CD4-positive, alpha-beta T cell treated with Interferon alpha-2 for 1 hour (primary cell): ENCODE measurements at places on chromosomes 16 and 17.
A peak's percentile ranks its signal among the peaks of the same experiment; 100 is the strongest.

DNA sequence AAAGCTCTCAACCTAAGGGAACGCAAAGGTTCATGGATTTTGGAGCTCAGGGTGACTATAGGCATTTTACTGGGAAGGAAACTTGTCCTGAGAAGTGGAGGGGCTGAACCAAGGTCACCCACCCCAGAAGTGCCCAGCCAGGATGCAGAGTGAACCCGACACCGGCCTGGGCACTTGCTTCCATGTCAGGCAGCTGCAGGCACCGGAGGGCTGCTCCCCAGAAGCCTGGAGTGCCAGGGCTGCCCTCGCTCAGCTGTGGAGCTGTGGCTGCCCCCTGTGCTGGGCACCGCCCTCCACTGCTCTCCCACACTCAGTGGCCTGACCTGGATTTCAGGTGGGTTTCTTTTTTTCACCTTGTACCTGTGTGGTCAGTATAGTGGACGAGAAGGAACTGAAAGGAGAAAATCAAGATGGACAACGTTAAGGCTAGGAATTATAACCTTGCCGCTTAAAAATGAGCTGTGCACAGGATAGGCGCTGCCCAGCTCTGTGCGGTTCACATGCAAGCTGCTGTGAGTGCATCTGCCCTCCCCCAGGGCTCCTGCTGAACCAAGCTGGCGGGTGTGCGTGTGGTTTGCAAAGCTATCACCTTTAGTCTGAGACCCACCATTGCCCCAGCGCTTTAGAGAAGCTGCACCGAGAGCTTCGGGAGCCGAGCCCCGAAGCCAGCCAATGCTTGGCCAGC lies 2.2 kb downstream of the MAPK8IP3 start:
- DNase-seq: no peak

- no peak for DNase-seq
Measured at GRCh38 chr17:851924-852323, 69.8 kb downstream of the MRM3 start.

- no peak for DNase-seq
Measured at GRCh38 chr17:56176091-56176490, 22.8 kb downstream of the ANKFN1 start.

DNA sequence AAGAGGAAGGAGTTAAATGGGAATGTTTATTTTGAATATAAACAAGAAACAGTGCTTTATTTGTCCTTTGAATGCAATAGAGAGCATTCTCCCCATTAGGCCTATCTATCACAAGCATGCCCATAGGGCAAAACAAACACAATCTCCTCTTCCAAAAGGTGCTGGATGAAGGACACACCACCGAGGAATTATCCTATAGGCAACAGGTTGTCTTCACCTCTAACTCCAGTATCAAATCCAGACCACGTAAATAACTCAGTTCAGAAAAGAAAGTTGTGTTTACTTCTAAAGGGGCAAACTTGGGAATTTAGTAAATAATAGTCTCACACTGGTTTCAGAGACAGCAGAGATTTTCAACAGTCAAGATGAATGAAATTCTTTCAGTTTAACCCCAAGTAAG lies 83.7 kb upstream of the CLEC18B start:
- no peak for DNase-seq

- no peak for DNase-seq
Measured at GRCh38 chr17:59830007-59830630, 62.6 kb downstream of the TUBD1 start.

- no peak for DNase-seq
Measured at GRCh38 chr17:1591474-1592090, 29.0 kb upstream of the PITPNA start.

DNA sequence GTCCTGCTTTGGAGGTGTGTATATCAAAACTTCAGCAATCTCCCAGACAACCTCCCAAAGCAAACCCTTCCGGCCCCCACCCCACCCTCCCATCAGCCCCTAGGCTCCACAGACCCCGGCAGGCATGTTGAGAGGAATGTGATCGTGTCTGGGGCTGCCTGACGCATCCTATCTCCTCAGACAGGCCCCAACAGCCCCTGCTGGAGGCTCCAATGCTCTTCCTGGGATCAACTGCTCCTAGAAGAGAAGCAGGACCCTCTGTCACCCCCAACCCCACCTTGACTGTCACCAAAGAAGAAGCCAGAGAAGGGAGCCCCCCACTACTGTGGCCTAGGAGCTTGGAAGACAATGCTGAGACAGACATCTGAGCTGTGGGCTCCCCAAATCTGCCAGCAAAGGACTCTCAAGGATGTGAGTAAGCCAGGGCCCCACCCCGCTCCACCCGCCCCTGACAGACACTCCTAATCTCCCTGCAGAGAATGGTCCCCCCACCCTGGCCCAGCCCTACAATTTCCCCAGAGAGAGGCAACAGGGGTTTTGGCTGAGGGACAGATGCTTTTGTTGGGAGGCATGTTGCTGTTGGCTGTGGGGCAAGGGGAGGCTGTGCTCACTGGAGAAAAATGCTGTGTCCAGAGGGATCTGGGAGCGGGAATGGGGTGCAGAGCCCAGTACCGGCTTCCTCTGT lies 1.6 kb upstream of the KRT14 start:
- DNase-seq: no peak

DNA sequence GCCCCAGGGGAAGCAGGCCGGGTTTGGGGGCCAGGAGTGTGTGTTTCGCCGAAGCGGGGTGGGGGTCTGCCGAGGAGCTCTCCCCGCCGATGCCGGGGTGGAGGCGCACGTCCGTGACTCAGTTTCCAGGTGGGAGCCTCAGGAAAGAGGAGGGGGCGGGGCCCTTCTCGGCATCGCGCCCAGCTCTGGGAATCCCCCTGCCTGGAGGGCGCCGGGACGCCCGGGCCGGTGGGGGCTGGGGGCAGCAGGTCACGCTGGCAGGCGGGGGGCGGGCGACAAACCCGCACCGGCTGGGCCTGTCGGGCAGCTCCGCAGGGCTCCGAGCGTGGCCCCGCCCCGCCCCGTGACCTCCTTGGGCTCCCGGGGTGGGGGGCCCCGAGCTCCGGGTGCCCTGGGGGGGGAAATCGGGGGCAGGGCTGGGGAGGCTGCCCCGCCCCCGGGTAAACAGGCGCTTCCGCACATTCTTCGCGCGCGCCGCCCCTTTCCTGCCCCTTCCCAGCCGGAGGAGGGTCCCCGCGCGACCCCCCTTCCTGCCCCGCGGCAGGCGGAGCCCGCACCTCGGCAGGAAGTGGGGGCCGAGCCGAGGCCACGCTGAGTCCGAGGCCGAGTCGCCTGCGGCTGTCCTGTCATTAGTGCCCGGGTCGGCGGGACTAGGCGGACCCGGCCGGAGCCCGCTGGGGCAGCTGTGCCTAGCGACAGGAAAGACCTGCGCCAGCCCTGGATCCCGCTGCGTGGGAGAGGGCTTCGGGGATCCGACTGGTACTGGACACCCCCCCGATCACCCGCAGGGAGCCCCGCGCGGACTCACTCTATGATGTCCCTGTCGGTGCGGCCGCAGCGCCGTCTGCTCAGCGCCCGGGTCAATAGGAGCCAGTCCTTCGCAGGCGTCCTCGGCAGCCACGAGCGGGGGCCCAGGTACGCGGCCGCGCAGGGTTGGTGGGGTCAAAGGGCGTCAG lies 9.3 kb downstream of the RIPOR1 start:
- peak; percentile 87 for DNase-seq

- DNase-seq: peak; percentile 37
Measured at GRCh38 chr16:4487955-4488498, 11.8 kb downstream of the HMOX2 start.

GRCh38 chr16:78184238-78185183 lies 85.1 kb downstream of the WWOX start:
- DNase-seq: no peak

- DNase-seq: no peak
Measured at GRCh38 chr16:63577891-63578290, 1541.7 kb upstream of the CDH8 start.

- DNase-seq: no peak
Measured at GRCh38 chr16:59905606-59906005, 1171.5 kb upstream of the GOT2 start.

GRCh38 chr16:70793851-70794502 lies 7.0 kb downstream of the VAC14 start:
- DNase-seq: no peak
